ENCODE measurements at places on chromosomes 4 and X.
A peak's percentile ranks its signal among the peaks of the same experiment; 100 is the strongest.

GRCh38 chr4:122674371-122674770 is 53.5 kb upstream of the IL21 start:
- H3K4me3 ChIP-seq: no peak overlapping the region
- no peak for DNase-seq
- no peaks in the 10 kb centered on the region for H3K27me3 ChIP-seq
- no peaks in the 10 kb centered on the region for H3K4me1 ChIP-seq
- H3K27ac ChIP-seq: no peak overlapping the region

DNA sequence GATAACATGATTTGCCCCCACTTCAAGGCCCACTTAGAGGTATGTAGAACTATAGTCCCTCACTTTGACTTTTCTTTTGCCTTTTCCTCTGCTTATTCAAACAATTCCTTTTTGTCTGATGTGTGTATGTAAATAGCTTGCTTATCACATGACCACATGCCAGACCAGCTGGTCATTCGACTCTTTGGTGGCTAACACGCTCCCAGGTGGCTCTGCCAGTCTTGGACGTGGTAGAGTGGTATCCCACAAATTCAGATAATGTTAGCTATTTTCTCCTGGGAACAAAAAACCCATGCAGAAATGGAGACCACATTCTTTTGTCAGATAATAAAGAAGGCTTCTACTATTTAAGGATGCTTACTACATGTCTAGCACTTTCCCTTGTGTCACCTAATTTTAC is 47.9 kb downstream of the ARHGAP24 start:
- no peaks in the 10 kb centered on the region for H3K27me3 ChIP-seq
- H3K4me1 ChIP-seq: no peaks in the 10 kb centered on the region
- H3K36me3 ChIP-seq: no peaks in the 10 kb centered on the region
- H3K27ac ChIP-seq: no peak overlapping the region
- H3K4me3 ChIP-seq: no peak overlapping the region

DNA sequence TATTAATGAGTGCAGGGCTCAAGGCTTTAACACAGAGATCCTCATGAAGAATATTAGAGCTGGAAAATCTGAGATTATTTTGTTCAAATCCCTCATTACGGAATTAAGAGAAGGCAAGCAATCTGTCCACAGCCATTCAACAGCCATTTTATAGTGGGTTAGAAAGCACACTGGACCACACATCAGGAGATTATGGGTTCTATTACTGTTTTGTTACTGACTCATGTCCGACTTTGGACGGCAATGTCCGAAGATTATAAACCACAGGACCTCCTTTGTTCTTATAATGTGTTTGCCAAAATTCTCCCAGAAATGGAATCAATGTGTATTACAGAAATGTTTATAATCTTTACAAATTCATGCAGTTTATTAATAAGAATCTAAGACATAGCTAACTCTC is 8.1 kb downstream of the LAMTOR3 start:
- no peaks in the 10 kb centered on the region for H3K27me3 ChIP-seq
- peaks cover 6% of the 10 kb centered on the region for H3K36me3 ChIP-seq
- peaks cover 15% of the 10 kb centered on the region for H3K4me1 ChIP-seq
- no peak overlapping the region for H3K4me3 ChIP-seq

DNA sequence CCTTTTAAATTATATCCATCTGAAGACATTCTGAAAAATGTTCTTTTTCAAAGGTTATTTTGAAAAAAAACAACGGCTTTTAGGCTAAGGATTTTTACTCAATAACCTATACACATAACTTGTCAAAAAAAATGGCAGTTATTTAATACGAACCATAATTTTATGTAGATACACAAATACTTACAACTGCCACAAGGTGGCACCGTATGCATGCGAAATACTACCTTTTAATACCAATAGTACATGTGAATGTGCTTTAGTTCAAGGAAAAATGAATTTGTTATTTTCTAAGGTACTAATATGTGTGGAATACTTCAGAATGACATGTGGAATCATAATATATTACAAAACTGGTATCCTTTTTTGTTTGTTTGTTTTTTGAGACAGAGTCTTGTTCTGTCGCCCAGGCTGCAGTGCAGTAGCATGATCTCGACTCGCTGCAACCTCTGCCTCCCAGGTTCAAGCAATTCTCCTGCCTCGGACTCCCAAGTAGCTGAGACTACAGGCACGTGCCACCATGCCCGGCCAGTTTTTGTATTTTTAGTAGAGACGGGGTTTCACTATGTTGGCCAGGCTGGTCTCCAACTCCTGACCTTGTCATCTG is 4.6 kb upstream of the MAD2L1 start:
- DNase-seq: no peak
- no peaks in the 10 kb centered on the region for H3K27me3 ChIP-seq
- H3K4me3 ChIP-seq: peak overlapping the region; percentile 14
- H3K27ac ChIP-seq: no peak overlapping the region
